Activated T-cell treated with anti-CD3 and anti-CD28 coated beads, Interleukin-2, amount 50 U/mL, for 48 hours (primary cell): ENCODE measurements at places on chromosomes 3 and 15.

GRCh38 chr3:63800097-63800496 lies 19.0 kb upstream of the C3orf49 start:
- no peak for DNase-seq

- no peak for DNase-seq
Measured at GRCh38 chr3:13626396-13626795, 77.5 kb downstream of the FBLN2 start.

DNA sequence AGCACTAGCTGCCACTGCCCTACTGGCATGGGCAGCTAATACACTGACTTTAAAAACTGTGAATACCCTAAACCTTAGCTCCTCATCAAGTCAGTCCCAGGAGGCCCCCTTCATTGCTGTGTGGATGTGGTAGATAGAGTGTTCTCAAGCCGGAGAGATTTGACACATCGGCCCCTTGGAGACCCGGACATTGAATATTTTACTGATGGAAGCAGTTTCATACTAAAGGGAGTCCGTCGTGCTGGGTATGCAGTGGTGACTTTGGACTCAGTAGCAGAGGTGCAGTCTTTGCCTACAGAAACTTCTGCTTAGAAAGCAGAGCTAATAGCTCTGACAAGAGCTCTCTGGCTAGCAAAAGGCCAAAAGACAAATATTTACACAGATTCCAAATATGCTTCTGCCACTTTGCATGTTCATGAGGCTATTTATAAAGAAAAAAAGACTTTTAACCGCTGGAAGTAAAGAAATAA lies 17.5 kb downstream of the CCR4 start:
- no peak for DNase-seq

DNA sequence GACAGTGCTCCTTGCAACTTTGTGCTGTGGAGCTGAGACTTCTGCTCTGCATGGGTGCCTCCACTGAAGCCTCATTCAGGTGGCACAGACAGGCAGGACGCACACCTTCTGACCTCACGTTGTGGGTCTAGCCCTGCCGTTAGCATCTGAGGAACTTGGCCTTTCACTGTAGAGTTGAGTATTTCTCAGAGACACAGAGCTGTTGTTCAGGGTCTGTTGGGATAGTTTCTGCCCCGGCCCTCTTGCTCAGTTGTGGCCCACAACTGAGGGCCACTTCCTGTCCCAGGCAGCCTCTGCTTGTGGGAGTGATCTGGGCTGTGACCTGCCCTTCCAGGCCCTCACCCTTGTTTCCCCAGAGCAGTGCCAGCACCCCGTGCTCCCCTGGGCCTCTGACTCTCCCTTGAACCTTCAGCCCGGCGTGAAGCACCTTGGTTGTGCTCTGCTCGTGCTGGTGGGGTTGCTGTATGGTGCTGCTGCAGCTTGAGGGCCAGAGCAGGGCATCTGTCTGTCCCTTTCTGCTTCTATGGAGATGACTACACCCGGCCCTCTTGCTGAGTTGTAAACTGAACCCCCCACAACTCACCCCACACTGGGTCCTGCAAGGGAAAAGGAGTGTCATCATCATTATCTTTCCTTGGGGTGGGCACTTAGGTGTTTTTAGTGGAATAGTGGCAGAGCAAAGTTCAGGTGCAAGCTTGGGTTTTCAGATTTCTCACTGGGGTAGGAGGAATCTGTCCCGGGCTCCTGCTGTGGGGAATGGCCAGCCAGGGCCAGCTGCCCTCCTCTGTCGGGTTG lies 11.7 kb downstream of the BAHD1 start:
- DNase-seq, result no peak
